Activated CD8-positive, alpha-beta memory T cell treated with anti-CD3 and anti-CD28 coated beads for 4 hours (primary cell): ENCODE measurements at places on chromosomes 11 and 22.

DNA sequence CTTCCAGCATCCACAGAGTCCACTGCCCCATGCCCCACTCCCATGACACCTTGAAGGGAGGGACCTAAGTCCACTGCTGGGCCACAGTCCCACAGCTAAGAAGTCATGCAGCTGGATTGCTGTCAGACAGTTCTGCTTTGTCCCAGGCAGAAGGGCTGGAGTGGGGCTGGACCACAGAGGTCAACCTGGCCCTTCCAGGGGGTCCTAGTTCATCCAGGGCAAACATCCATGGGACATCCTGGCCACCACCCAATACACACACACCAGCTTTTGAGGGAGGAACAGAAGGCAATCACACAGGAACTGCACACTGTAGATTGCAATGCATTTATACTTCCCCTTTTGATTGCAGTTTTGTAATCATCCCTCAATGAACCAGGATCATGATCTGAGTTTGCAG lies 11.3 kb upstream of the APOL4 start:
- DNase-seq, result no peak

DNA sequence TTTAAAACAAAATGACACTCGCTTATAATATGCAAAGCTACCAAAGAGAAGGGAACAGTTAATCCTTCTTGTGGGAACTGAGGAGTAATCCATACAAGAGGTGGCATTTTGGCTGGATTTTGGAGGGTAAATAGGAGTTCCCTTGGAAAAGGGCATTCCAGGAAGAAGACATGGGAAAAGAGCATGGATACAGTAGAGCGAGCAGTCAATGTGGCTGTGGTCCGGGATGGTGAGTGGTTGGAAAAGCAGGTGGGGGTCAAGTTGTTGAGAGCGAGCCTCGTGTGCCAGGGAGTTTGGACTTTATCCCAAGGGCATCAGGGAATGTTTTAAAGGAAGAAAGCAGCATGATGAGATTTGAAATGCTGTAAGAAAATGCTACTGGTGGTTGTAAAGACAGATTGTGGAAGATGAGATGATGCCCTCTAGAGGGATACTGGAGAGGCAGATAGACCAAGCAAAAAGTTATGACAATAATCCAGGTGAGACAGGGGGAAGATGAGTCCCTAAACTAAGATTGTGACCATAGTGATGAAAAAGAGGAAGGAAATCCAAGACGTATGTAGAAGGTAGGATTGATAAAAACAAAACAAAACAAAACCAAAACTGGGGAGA lies 3.8 kb upstream of the MMP7 start:
- no peak for DNase-seq

DNA sequence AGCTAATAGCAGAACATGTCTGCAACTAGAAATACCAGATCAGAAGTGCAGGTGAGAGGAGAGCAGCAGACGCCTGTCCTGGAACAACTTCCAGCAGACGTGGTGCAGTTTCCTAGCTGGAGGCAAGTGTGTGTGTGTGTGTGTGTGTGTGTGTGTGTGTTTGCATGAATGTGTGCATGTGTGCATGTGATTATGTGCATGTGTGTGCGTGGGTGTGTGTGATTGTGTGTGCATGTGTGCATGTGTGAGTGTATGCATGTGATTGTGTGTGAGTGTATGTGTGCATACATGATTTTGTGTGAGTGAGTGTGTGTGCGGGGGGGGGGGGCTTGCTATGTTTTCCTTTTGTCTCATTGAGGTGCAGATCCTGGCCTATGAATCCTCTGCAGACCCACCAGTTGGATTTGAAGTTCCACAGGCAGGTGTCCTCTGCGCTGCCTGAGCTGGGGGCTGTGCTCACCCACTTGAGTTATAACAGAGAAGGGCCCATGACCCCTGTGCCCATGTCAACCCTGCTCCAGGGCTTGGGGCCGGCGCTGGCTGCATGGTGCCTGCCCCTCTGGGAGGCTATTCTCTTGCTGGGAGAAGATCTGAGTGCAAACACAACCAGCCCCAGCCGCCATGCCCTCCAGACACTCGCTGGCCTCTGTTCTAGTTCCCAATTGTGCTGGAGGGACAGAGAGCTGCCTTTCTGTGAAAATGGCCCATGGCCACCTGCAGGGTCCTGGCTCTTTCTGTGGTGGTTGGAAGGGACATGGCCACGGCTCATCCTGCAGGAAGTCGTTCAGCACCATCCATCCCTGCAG lies 821.3 kb downstream of the BRD1 start:
- DNase-seq, result no peak

DNA sequence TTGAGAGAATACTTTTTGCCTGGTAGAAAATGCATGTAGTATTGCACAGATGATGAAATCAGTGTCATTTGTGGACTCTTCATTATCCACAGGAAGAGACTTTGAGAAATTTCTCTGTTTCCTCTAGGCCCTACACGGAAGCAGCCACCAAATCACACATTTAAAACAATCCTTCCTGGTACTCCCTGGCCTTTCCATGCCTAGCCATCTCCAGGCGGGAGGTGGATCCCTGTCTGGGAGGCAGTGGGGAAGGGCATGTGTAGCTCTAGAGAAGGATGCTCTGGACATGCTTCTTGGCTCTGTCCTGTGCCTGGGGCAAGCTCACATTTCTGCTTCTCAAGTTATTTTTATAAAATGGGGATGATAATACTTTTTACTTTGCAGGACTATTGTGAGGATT lies 114.1 kb downstream of the ADAMTS15 start:
- no peak for DNase-seq
